Lung (tissue), 17 donors: ENCODE measurements at places on chromosomes 2 and 18.

DNA sequence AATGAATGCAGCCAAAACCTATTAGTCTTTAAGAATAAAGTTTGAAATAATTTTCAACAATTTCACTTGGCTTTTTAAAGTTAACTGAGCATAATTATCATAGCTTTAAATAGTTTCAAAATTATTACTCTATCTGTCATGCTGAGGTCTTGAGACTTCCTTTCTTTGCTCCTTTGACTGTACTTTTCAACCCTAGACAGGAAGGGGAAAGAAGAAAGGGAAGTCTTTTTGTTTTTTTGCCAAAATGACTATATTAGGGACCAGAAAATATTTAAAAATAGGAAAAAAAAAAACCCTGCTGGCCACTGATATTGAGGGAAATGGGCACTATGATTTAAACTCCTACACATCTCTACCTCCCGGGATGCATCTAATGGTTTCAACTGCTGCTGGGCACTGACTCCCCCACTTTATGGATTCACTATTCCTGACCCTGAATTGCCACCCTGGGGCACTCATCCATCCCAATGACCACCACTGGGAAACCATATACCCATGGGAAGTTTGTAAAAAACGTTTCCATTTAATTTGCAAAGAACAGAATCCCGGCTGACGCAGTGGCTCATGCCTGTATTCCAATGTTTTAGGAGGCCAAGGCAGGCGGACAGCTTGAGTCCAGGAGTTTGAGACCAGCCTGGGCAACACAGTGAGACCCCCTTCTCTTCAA lies 50.5 kb downstream of the GAREM1 start:
- no peak for DNase-seq

GRCh38 chr18:77762642-77763041 lies 513.0 kb downstream of the GALR1 start:
- DNase-seq: no peak

DNA sequence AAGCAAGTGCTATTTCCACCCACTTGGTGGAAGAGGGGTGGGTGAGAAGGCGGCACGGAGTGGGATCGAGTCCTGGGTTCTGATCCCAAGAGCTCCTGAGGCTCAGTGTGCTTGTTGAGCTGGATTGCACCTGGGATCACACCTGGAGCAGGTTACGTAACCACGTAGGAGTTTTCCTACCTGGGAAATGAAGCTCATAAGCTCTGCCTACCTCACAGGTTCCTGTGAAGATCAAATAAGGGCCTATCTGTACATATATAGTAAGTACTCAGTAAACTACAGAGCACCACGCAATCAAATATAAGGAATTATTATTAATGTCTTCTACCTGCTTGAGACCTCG lies 11.0 kb downstream of the NPC1 start:
- DNase-seq: no peak

DNA sequence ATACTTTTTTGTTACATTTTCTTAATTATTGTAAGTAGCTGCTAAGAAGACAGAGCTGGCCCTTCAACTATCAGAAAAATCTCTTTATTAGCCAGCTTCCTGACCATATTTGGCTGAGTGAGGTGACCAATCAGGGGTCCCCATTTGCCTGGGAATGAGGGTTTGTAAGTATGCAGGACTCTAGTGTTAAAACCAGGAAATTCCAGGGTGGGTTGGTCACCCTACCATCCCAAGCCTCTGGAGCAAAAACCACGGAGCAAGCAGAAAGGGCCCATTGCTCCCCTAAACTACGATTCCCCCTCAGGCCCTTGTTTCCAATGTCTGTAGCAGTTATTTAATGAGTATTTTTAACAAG lies 165.6 kb upstream of the NCKAP5 start:
- no peak for DNase-seq

DNA sequence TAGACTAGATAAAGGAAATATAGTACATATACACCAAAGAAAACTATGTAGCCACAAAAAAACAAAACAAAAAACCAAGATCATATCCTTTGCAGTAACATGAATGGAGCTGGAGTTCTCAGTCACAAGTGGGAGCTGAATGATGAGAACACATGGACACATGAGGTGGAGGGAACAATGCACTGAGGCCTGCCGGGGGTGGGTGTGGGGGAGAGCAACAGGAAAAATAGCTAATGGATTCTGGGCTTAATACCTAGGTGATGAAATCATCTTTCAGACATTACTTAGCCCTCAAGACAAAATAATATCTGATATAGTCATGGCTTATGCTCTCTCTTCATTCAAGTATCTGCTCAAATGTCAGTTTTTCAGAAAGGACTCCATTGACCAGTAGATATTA lies 930.6 kb downstream of the LRP1B start:
- DNase-seq: no peak
